NCI-H2081 treated with DMSO at 0.1 percent for 48 hours (cell line): ENCODE measurements at places on chromosomes 5 and 9.

- DNase-seq: no peak
These were observed 62.4 kb downstream of the GALNT12 start for GRCh38 chr9:98869866-98870265.

- peak; percentile 54 for DNase-seq
These were observed 431.6 kb downstream of the ICE1 start for GRCh38 chr5:5854087-5854486.

DNA sequence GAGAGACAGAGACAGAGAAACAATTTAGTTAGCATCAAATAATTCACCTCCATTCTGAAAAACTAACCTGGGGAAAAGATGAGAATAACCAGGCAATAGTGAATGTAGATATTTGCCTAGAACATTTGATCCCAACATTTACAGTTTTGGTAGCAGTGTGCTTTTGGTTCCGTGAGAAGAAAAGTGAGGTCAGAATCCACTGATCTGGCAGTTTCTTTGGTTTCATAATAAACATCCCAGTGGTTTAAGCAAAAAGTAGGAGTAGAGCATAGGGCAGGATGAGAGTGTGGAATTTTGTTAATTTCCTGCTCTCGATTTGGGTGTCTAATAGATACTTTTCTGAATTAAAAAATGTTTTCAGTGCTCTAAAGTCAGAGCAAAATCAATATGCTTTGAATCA is 887.0 kb downstream of the NR2F1-AS1 start:
- DNase-seq: no peak

DNA sequence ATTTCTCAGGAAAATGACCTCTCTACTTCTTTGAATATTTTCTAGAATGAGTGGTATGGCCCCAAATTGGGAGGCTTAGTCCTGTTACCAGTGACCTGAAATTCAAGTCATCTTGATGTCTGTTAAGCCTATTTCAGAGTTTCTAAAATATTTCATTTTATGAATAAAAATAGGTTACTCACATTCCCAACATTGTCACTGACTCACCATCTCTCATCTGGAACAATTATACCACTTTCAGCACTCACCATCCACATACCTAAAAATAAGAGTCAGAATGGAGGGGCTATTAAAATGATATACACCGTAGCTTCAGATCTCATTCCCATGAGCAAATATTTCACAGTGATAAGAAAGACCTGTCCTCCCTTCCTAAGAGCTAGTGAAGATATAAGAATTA is 71.8 kb downstream of the KIAA1958 start:
- DNase-seq: no peak

GRCh38 chr5:1103505-1104326 is 8.1 kb downstream of the SLC12A7 start:
- no peak for DNase-seq

GRCh38 chr5:1471240-1471853 is 26.1 kb upstream of the SLC6A3 start:
- DNase-seq: no peak

- DNase-seq: no peak
These were observed 97.1 kb upstream of the IFNE start for GRCh38 chr9:21579247-21579671.

DNA sequence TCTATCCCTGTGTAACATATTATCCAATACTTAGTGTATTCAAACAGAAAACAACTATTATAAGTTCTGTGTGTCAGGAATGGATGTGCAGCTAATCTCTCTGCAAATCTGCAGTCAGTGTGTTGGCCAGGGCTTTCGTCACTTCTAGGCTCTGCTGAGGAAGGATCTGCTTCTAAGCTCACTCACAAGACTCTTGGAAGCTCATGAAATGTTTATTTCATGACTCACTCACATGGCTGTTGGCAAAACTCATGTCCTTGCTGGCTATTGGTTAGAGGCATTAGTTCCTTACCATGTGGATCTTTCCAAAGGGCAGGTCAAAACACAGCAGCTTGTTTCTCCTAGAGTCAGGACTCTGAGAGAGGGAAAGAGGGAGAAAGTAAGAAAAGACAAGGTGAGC is 367.4 kb upstream of the SMARCA2 start:
- DNase-seq: no peak

DNA sequence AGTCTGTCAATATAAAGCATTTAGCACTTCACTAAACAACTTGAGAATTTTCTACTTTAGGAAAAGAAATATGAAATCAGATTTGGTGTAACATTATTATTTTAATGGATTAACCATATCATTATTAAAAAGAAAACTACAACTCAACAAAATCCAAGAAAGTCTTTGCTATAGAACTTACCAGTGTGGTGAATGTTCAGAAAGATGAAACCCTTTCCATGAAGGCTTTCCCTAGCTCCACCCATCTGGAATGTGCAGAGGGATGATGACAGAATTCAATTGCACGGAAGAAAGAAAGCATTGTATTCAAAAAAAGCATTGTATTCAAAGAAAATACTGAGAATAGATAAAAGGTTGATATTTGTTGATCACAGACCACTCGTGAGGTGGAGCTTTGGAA is 328.6 kb upstream of the NUDT12 start:
- DNase-seq: no peak

- DNase-seq: no peak
These were observed 2.4 kb upstream of the ARHGEF37 start for GRCh38 chr5:149578896-149579295.
